ENCODE measurements at places on chromosomes 4 and X. TPM values are rescaled to one million over a fixed set of nuclear protein-coding genes. Genes with fewer than 3 reads are reported as not detected.

DNA sequence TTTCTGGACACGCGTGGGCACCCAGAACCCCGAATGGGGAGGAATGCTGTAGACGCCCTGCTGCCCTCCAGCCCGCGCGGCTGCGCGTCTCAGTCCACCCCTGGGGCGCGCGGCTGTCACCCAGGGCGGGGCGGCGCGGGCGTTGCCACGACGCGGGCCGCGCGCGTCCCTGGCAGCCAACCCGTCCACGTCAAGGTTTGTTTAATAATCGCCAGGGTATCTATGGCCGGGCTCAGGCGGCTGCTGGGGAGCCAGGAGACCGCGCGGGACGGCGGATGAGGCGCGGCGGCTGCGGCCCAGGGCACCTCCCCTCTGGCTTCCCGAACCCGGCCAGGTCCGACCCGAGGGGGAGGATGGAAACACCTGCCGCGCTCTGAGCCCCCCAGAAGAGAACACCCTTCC lies at the start of gene SPATA18:
Gene SPATA18, plus strand, starts transcription at position 92 of the 402 bp plus-strand sequence. CDS start 401 bp downstream, outside the sequence.
- H3K27me3 ChIP-seq: peaks cover 32% of the 10 kb centered on the region
- H3K4me3 ChIP-seq: peak within 1 kb of the TSS; percentile 87
- peak within 1 kb of the TSS; percentile 92 for H3K27ac ChIP-seq
- DNase-seq: no peak
- H3K36me3 ChIP-seq: peaks cover 2% of the 10 kb centered on the region

Gene KIAA0232
- total RNA-seq: 30.9 TPM

Gene MRPL1
- 28.8 TPM for total RNA-seq

Gene TREX2
- total RNA-seq: 2.5 TPM

Gene IGBP1
- total RNA-seq: 49.4 TPM

DNA sequence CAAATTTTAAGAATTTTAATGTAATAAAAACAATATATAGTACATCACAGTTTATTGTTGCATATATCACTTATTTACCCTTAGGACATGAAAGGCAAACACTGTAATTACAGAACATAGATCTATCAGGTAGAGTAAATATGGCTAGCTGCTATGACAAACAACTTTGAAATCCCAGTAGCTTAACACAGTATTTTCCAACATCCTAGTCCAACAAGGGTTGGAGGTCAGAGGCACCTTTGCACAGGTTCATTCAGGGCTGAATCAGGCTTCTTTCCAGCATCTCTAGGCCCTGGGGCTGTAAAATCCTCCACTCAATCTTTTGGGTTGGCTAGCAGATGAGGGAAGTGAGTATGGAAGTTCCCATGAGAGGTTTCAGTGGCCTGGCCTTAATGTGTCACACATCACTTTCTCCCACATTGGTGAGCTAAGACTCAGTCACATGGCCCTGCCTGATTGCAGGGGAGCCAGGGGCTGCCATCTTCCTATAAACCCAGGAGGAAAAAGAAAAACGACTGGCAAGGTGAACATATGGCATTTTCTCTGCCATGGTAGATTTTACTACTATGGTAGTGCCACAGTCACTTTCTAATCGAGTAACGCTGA lies 32.9 kb downstream of the HERC6 start:
- DNase-seq: no peak
- H3K27ac ChIP-seq: no peak overlapping the region
- H3K27me3 ChIP-seq: peaks cover 14% of the 10 kb centered on the region
- H3K36me3 ChIP-seq: no peaks in the 10 kb centered on the region
- H3K4me1 ChIP-seq: no peaks in the 10 kb centered on the region

GRCh38 chr4:102862747-102863146 lies 6.0 kb upstream of the CISD2 start:
- H3K36me3 ChIP-seq: peaks cover 17% of the 10 kb centered on the region
- no peak overlapping the region for H3K27ac ChIP-seq
- H3K4me1 ChIP-seq: peaks cover 12% of the 10 kb centered on the region
- no peak for DNase-seq
- H3K4me3 ChIP-seq: no peak overlapping the region
- H3K27me3 ChIP-seq: no peaks in the 10 kb centered on the region

GRCh38 chr4:118139241-118139640 lies 105.0 kb downstream of the NDST3 start:
- no peak for DNase-seq
- no peak overlapping the region for H3K27ac ChIP-seq
- H3K36me3 ChIP-seq: peaks cover 9% of the 10 kb centered on the region
- H3K4me3 ChIP-seq: no peak overlapping the region

Gene MAGEC1
- total RNA-seq: not detected

DNA sequence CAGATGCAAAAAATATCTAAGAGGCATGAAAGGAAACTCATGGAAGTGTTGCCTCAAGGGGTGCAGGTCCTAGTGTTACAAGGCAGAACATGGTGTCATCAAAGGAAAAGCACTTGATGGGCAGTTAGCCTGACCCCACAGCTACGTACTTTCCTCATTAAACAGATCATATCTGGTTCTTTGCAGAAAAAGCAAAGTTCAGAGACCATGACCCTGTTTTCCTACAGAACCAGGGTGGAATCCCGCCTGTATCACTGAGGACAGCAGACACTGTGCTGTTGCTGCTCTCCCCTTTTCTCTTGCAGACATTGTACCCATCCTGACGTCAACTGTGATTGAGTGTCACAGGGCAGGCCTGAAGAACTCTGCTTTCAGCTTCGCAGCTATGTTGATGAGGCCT lies 91.7 kb downstream of the RFC1 start:
- H3K36me3 ChIP-seq: peaks cover 63% of the 10 kb centered on the region
- H3K27ac ChIP-seq: no peak overlapping the region
- no peaks in the 10 kb centered on the region for H3K27me3 ChIP-seq
- DNase-seq: no peak
- no peak overlapping the region for H3K4me3 ChIP-seq

DNA sequence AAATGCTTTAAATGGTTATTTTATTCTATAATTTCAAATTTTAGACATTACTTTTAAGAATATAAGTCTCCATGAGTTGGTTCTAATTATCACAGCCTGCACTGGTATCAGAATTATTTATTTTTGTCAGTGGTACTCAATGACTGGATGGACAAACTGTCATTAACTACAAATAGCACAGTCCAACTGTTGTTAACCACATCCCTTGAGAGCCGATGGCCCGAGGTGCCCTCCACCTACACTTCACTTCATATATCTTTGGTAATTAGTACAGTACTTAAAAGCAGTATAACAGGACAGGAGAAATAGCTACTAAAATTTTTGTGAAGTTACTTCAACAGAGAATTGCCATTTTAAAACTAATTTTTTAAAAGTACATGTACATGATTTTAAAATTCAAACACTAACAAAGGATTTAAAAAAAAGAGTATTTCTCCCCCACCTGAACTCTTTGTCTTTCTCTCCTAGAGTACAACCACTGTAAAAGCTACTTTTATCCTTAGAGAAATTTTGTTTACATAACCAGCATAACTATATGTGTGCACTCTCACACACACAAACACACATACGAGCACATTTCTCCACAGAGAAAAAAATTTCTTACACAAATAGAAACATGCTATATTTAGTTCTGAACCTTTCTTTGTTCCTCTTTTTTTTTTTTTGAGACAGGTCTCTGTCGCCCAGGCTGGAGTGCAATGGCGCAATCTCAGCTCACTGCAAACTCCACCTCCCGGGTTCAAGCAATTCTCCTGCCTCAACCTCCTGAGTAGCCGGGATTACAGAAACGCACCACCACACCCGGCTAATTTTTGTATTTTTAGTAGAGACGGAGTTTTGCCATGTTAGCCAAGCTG lies 6.5 kb downstream of the TIFA start:
- peaks cover 17% of the 10 kb centered on the region for H3K36me3 ChIP-seq
- no peak for DNase-seq
- H3K4me3 ChIP-seq: no peak overlapping the region
- H3K4me1 ChIP-seq: peaks cover 8% of the 10 kb centered on the region
- H3K27ac ChIP-seq: no peak overlapping the region
- no peaks in the 10 kb centered on the region for H3K27me3 ChIP-seq

Gene MAML3
- 8.2 TPM for total RNA-seq

Gene XAGE1A
- not detected for total RNA-seq

- peaks cover 16% of the 10 kb centered on the region for H3K36me3 ChIP-seq
- H3K4me1 ChIP-seq: peaks cover 46% of the 10 kb centered on the region
- peak overlapping the region; percentile 4 for H3K4me3 ChIP-seq
- no peaks in the 10 kb centered on the region for H3K27me3 ChIP-seq
- DNase-seq: no peak
- peak overlapping the region; percentile 73 for H3K27ac ChIP-seq
Observed at GRCh38 chr4:113756005-113756410, 5.5 kb downstream of the CAMK2D start.

Gene RBM47
- total RNA-seq: 0.11 TPM

GRCh38 chr4:85084371-85085094 lies 118.0 kb upstream of the WDFY3 start:
- H3K4me1 ChIP-seq: no peaks in the 10 kb centered on the region
- DNase-seq: no peak
- no peak overlapping the region for H3K27ac ChIP-seq
- no peak overlapping the region for H3K4me3 ChIP-seq
- H3K36me3 ChIP-seq: no peaks in the 10 kb centered on the region
- peaks cover 37% of the 10 kb centered on the region for H3K27me3 ChIP-seq

DNA sequence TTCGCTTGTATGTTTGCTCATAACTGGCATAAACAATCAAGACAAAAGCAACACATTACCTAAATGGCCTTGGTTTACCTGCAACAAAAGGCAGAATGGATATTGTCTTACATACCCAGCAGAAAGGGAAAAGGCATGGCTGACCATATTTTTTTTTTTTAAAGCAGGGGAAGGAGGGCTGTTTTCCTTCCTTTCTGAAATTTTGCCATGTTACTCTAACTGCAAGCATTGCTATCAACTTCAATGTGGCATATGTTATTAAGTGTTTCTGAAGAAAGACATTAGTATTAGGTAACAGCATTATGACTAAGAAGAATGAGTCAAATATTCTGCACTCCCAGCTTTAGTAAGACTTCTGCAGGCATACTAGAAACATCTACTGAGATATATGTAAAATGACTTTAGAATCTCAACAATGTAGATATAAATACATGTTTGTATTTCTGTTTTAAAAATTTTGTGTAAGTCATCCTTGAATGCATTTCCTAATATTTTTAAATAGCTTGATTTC lies 512.6 kb upstream of the FAM241A start:
- H3K4me1 ChIP-seq: no peaks in the 10 kb centered on the region
- no peaks in the 10 kb centered on the region for H3K36me3 ChIP-seq
- no peak overlapping the region for H3K27ac ChIP-seq
- H3K4me3 ChIP-seq: no peak overlapping the region
- no peak for DNase-seq

Gene CFAP97
- total RNA-seq: 54.0 TPM

DNA sequence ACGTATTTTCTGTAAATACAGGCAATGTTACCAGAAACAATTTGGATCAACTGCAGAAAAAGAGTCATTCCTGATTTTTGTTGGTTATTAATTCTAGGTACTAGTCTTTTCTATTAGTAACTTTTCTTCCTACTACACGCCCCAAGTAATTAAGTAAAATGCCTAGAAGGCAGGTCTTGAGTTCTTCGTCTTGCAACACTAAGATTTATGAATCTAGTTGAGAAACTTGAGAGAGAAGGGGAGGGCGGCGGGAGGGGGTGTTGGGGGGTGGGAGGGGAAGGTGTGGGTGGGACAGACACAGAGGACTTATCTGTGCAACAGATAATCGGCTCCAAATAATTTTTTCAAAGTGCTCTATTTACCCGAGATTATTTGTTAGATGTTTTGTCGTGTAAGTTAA lies 3.0 kb downstream of the RAP2C start:
- no peaks in the 10 kb centered on the region for H3K27me3 ChIP-seq
- H3K4me1 ChIP-seq: peaks cover 52% of the 10 kb centered on the region
- H3K36me3 ChIP-seq: peaks cover 23% of the 10 kb centered on the region

GRCh38 chr4:104868533-104868932 lies 278.1 kb upstream of the TET2 start:
- H3K36me3 ChIP-seq: no peaks in the 10 kb centered on the region
- no peak overlapping the region for H3K4me3 ChIP-seq
- H3K27me3 ChIP-seq: peaks cover 6% of the 10 kb centered on the region
- H3K27ac ChIP-seq: no peak overlapping the region
- no peak for DNase-seq
- H3K4me1 ChIP-seq: no peaks in the 10 kb centered on the region

Gene UGT2A3
- total RNA-seq: not detected

Gene EGF
- not detected for total RNA-seq

GRCh38 chr4:82217986-82218715 lies 155.6 kb downstream of the HNRNPD start:
- no peak overlapping the region for H3K27ac ChIP-seq
- no peaks in the 10 kb centered on the region for H3K4me1 ChIP-seq
- peaks cover 13% of the 10 kb centered on the region for H3K27me3 ChIP-seq
- no peaks in the 10 kb centered on the region for H3K36me3 ChIP-seq
- no peak for DNase-seq

DNA sequence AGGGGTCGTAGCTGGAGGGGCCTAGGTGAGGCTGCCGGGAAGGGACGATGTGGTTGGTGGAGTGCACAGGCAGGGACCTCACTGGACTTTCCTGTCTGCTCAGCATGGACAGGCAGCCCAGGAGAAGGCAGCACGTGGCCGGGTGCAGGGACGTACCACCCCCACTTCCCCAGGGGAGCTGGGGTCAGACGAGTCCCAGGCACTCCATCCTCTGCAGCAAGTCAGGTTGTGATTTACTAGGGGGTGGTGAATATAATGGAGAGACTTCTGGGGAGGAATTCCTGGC lies 1.5 kb upstream of the CTBP1 start:
- peak; percentile 82 for DNase-seq
- H3K27me3 ChIP-seq: no peaks in the 10 kb centered on the region
- H3K4me3 ChIP-seq: peak overlapping the region; percentile 61
- peaks cover 23% of the 10 kb centered on the region for H3K4me1 ChIP-seq
- H3K27ac ChIP-seq: peak overlapping the region; percentile 23

Gene ABRAXAS1
- 18.4 TPM for total RNA-seq

DNA sequence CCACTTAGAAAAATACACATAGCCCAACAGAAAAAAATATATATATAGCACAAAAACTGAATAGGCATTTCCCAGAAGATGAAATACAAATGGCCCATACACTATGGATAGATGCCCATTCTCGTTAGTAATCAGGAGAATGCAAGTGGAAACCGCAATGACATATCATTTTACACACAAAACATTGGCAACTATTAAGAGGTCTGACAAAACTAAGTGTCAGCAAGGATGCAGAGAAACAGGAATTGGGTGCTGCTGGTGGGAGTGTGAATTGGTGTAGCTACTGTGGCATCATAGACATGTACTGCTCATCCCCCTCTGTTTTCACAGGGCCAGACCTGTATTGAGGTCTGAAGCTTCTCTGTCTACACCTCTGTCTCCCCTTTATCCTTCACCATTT lies 320.0 kb downstream of the IDS start:
- no peak overlapping the region for H3K27ac ChIP-seq
- DNase-seq: no peak
- no peaks in the 10 kb centered on the region for H3K27me3 ChIP-seq
- H3K4me3 ChIP-seq: no peak overlapping the region
- H3K4me1 ChIP-seq: no peaks in the 10 kb centered on the region
- H3K36me3 ChIP-seq: no peaks in the 10 kb centered on the region

Gene IL1RAPL2
- not detected for total RNA-seq

- no peak for DNase-seq
- H3K4me3 ChIP-seq: peak overlapping the region; percentile 56
- peaks cover 13% of the 10 kb centered on the region for H3K36me3 ChIP-seq
- peaks cover 62% of the 10 kb centered on the region for H3K4me1 ChIP-seq
- peak overlapping the region; percentile 94 for H3K27ac ChIP-seq
- H3K27me3 ChIP-seq: no peaks in the 10 kb centered on the region
Observed at GRCh38 chr4:125389713-125390112, 75.0 kb downstream of the FAT4 start.
